ENCODE measurements at places on chromosomes 5 and 9.

DNA sequence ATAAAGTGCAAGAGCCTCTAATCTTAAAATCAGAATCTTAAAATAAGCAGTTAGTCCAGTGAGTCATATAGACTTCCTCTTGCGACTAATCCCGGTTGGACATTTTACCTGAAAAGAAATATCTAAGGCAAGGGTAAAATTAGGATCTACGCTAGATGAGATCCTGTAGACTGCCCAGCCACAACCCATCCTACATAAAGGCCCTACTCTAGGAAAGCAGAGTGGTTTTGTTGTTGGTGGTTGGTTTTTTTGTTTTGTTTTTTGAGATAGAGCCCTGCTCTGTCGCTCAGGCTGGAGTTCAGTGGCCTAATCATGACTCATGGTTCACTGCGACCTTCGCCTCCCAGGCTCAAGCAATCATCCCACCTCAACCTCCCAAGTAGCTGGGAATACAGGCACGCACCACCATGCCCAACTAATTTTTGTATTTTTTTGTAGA is 6.9 kb downstream of the TSC1 start:
- no peak for DNase-seq

- no peak for DNase-seq
Measured at GRCh38 chr9:71858102-71858798, 52.7 kb downstream of the ABHD17B start.

DNA sequence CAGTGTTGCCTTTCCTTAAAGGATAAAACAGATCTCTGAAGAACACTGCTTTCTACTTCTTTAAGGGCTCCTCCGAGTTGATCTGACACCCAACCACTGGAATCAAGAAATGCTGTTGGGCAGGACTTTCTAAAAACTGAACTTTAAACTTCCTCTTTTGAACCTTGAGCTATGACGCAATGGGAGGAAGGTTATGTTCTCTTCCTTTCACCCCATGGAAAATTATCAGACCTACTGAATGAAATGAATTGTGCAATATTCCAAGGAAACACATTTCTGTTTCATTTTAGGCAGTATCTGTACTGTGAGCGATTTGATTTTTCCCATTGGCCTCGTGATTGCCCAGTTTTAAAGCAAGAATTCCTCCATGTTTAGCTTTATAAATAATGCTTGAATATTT is 206.0 kb upstream of the PRR16 start:
- no peak for DNase-seq

DNA sequence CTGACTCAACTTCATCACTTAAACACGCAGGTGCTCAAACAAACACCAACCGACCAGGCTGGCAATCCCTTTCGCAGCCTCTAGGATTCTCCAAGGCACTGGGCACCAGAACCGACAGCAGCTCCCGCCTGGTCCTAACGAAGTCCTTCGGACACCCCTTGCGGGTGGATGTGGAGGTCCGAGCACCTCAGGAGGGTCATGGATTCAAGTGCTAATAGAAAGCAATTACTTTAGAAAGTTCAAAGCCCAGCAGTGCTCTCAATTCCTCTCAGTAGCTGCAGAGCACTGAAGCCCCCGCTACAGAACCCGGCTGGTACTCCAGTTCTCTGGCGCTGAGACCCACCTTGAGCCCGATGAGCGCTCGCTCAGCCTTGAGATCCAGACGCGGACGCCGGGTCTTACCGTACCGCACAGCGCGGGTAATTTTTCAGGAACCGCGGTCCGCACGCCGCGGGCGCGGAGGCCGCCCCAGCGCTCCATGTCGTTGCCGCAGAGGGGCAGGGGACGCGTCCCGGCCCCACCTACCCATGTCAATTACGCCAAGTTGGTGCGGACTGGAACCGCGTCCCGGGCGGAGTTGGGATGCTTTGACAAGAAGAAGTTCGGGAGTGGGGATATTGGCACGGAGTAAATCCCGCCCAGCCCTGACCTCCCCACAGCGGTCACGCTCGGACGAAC is 638 bp downstream of the MARCHF3 start:
- no peak for DNase-seq

DNA sequence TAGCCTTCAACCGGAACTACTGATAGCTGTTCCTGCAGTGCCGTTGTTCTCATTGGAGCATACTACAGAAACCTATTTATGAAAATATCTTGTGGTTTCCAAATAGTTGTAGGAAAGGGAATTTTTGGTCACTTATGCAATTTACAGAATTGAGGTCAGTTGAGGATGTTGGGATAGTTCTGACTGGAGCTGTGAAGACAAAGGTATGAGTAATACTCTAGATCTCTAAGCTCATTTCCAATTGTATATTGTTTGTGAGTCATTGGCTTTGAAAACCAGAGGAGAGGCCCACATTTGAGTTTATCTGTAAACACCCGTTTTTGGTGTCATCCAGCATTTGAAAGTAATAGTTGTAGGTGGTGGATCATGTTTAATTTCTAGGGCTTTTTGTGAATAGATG is 561.3 kb upstream of the WWC1 start:
- no peak for DNase-seq

- DNase-seq = no peak
Measured at GRCh38 chr9:6439051-6439703, 26.2 kb downstream of the UHRF2 start.

DNA sequence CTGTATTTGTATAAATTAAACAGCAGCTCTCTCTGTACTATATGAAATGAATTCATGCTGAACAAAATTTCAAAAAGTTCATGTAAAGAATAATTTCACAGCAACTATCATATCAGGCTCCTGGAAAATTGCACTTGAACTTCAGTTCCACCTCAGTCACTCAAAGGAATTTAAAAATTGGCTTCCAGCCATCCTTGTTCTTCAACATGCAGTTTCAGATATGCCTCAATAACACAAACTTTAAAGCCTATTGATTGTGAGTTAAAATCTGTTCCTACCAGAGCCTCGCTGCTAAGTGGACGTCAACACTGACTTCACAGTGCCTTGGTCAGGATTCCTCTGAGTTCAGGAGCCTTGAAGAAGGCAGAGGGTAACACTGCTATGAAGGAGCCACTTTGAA is 418.7 kb upstream of the WWC1 start:
- DNase-seq = no peak

GRCh38 chr9:94899464-94900221 is 173.1 kb downstream of the AOPEP start:
- no peak for DNase-seq

DNA sequence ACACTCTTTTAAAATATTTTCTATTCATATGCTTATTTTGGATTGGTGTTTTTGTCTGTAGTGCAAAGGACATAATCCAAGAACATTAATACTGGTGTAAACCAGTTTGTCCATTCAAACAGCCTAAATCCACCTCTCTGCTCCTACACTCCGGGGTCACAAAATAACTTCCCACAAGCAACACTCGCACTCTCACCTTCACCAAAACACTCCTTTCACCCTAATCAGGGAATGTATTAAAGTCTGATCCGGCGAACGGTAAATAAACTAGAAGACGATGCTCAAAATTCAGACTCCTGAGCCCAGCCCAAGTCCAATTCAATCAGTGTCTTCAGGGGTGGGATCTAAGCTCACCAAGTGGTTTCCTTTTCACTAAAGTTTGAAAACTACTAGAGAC is 649 bp downstream of the AP3B1 start:
- no peak for DNase-seq

DNA sequence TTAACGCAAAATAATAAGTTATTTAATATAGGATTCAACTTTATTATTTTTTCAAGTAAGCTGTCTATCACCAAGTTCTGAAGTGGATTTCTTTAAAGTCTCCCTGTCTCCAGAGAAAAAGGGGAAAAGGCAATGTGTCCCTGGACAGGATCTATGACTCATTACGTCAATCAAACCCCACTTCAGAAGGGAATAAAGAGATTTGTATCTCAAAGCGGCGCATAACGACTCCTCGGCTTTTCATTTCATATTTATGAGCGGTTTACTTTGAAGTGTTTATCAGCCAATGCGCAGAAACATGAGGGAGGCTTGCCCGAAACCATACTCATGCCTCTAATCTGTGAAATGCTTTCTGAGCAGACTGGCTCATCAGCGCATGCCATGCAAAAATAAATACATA is 938.6 kb upstream of the WWC1 start:
- no peak for DNase-seq

GRCh38 chr9:85246541-85246940 is 495.2 kb downstream of the AGTPBP1 start:
- DNase-seq = no peak

DNA sequence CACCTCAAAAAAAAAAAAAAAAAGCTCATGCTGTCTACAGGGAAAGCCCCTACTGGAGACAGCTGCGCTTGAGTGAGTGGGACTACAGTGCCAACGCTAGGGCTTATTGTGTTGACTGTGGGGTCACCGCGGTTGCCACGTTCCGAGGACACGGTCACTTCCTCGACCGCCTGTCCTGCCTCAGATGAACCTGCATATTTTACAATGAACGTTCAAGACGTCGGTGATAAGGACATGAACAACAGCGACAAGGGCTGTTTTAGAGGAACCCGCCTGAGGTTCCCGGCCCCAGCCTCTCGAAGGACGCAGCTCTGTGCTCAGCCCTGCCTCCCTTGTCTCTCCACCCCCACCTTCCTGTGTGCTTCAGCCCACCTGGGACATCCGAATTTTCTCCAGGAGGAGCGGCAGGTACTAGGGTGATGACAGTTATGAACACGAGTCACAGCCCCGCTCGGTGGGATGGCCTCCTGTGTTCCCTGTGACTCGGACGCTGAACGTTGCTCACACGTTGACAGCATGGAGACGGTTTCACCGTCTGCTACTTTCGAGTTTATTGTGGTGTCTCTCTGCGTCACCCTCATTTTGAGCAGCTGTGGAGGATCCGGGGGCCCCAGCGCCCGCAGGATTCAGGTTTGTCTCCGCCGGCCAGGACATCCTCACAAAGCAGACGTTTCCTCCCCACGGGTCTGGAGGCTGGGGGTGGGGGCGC is 11.3 kb upstream of the DIPK1B start:
- DNase-seq = no peak
